ENCODE measurements at places on chromosomes 6 and 20. TPM values are rescaled to one million over a fixed set of nuclear protein-coding genes. Genes with fewer than 3 reads are reported as not detected.

DNA sequence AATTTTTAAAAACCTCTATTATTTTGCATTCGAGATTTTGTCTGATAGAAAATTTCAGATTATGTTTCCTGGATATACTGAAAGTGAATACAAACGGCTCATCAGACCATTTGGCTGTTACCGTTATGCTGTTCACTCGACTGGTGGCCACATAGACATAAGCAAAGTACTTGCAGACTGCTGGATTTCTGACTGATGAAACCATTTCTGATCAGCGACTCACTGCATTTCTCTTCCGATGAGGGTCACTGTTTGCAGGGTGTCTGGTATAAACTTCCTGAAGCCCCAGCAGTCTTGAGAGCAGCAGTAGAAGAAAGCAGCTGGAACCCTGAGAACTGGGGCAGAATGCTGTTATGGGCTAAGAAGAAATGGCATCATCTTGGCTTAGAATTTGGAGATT lies 17.7 kb downstream of the SNX9 start:
- DNase-seq, result no peak

DNA sequence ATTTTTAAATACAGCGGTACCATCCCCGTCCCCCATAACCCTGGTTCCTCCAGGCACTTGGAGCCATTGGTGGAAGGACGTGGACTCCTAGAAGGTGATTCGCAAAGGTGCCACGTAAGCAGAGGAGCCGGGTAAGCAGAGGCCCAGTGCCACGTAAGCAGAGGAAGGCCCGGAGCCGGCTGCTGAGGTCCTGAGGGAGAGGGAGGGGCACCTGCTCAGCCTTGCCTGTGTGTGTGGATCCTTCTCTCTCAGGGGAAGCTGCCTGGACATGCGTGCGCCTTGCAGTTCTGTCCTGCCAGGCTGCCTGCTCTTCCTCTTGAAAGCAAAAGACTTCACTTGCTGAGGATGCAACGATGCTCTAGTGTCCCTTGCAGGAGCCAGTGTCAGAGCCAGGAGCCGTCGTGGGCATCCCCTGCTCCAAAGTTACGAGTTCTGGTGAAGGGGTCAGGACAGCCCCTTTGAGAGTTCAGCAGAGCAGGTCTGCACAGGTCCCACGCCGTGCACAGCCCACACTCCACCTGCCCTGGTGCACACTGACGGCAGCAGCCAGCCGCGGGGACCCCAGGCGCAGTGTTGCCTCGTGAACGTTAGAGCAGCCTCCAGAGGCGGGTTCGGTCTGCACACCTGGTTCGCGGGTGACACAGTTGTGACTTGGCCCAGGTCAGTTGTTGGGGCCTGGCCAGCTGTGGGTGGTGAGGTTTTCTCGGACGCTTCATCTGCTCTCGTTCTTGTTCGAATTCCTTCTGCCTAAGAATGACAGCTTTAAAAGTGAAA lies 1.9 kb upstream of the NKAIN4 start:
- DNase-seq, result no peak

- DNase-seq, result no peak
Observed at GRCh38 chr20:57536120-57536708, 11.3 kb upstream of the CTCFL start.

DNA sequence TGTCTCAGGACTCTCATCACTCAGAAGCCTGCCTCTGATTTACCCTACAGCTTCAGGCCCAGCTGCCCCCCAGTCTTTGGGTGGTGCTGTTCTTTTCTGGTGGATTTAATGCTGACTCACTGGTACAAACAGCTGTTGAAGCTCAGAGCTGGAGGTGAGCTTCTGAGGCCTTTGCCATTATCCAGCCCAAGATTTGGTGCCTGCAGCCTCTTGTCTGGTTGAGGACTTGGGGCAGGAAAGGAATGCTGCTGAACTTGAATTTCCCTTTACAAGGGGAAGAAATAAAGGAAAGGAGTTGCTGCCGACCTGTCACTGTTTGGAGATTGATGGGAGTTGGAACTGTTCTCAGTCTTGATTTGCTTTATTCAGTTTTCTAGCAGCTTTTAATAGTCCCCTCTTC lies 19.8 kb downstream of the ABCF1 start:
- DNase-seq, result no peak

GRCh38 chr6:130129762-130130246 lies 92.9 kb downstream of the SAMD3 start:
- DNase-seq, result no peak

- DNase-seq, result no peak
Observed at GRCh38 chr6:100482698-100483097, 18.0 kb upstream of the SIM1 start.

DNA sequence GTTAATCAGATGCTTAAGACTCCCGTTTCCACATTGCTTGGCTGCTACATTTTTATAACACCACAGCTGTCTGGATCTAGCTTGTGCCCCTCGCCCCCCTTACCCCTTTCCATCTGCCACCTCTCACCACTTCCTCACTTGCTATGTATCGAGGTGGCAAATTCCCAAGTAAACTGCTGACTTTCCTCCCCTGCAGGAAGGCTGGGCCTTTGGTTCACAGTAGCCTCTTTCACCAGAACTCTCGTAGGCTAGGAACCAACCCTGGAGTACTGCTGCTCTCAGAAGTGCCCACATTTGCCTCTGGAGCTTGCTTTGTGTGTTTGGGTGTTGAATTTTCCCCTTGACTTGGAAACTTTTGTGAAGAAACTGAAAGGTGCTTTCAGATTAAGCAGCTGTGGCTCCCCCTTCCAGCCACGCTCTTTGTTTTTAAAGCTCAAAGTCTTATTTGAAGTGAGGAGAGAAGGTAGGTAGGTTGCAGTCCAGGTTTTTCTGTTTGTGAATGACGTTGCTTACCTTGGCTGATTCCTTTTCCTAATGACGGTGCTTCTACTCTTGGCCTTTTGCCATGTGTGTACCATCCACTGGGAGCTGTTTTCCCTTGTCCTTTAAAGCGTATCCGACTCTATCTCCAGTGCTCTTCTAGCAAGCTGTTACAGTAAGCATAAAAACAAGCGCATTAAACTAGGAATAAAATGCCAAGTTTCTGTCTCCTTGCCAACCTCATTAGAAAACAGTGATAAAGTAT lies 90.4 kb downstream of the CARMIL1 start:
- no peak for DNase-seq

DNA sequence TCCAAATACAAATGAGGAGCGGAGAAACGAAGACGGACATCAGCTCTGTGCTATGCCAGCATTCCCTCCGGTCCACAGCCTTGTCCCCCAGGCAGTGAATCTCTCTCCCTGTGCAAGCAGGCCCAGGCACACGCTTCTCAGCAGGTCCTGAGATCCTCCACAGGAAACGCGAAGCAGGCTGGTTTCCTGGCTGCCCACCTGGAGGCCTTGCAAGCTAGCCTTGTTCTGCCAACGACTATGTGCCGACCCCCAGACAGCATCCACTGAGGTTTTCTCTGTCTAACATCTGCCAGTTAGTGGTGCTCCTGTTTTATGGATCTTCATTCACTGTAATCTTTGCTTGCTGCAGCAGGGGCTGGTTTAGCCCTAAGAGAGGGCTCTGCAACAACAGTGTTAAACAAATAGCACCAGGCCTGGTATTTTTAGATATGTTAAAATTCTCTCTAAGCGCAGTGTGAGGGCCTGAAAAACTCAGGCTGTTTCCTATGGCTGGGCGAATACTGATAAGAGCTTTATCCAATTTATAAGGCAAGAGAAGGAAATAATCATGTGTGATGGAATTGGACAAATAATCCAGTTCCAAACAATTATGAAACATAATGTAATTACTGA lies 386.0 kb upstream of the ARID1B start:
- DNase-seq, result no peak

ESR1 gene
- total RNA-seq, result 7.3 TPM

GLYATL3 gene
- not detected for total RNA-seq

OPN5 gene
- not detected for total RNA-seq

FLRT3 gene
- 0.34 TPM for total RNA-seq

BHLHE23 gene
- total RNA-seq, result not detected
